ENCODE measurements at places on chromosomes 4 and X.

GRCh38 chr4:126489826-126490463, 1142.8 kb upstream of the INTU start:
- DNase-seq = no peak

- no peak for DNase-seq
These were observed 103.5 kb upstream of the SRD5A3 start for GRCh38 chr4:55242506-55242905.

DNA sequence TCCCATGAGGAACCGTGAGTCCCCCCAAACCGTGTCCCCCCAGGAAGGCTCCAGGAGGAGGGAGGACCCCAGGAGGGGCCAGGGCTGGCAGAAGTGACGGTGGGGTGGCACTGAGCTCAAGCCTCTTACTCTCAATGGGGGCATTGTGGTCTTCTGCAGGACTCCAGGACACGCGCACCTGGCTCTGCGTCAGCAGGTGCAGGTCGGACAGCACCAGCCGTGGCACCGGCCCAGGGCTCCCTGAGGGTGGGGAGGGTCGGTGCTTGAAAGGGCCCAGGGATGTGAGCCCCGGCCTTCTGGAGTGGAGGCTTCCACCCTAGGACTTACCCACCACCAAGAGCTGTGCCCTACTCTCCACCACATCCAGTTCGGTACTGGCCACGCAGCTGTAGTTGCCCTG, 18.3 kb downstream of the L1CAM start:
- no peak for DNase-seq

- no peak for DNase-seq
These were observed 9.5 kb downstream of the CTPS2 start for GRCh38 chrX:16702700-16703599.

DNA sequence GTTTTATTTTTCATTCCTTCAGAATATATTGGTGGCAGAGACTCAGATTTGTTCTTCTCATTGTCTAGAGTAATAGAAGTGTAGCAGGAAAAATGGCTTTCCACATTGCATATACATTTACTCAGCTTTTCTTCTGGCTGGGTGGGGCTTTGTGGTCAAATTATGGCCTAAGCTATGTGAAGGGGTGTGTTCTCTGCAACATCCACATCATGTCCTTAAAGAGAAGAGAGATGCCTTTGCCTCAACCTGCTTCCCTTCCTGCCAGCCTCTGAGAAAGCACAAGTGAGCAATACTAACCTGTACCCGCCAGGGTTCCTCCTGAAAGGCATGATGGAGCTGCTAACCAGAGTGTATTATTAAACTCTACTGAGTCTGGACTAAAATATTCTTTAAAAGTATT, 695.6 kb upstream of the FAM241A start:
- no peak for DNase-seq

GRCh38 chr4:915595-915994, 16.5 kb downstream of the GAK start:
- DNase-seq = peak; percentile 32

DNA sequence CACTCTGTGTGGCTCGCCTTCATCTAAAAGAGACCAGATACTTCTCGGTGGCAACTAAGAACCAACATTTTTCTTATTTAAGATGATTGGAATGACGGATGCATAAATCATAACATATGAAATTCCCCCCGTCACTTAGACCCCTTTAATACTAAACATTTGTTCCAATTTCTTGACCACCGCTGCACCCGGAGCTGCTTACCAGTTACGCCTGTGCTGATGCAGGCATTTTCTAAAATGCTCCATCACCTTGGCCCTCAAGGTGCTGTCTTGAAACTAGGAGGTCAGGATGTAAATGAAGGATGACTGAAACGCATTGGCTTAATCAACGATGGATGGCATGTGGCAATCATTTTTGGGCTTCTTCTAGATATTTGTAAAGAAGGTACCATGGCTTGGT, 130.0 kb downstream of the CPZ start:
- no peak for DNase-seq

DNA sequence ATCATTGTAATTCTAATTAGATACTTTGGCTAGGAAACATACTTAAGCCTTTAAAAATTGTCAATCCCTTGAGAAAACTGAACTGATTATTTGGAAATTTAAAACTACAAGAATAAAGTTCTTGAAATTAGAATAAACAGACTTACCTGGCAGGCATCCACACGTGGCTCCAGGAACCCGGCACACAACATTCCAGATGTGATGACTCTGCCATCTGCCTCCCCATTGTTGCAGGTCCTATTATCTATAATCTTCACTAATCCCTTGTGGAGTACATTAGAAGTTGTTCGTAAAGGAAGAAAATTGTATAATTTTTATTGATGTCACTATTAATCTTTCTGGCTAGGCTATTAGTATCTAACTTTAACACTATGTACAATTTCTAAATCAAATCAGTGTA, 16.2 kb upstream of the GNRHR start:
- DNase-seq = no peak

GRCh38 chr4:24032371-24032989, 142.6 kb upstream of the PPARGC1A start:
- no peak for DNase-seq

- no peak for DNase-seq
These were observed 387.9 kb downstream of the ARHGAP24 start for GRCh38 chr4:85862896-85863295.

GRCh38 chr4:185685804-185686203, 126.2 kb downstream of the SORBS2 start:
- no peak for DNase-seq

GRCh38 chr4:97349468-97350186, 793.6 kb downstream of the STPG2 start:
- DNase-seq = no peak

DNA sequence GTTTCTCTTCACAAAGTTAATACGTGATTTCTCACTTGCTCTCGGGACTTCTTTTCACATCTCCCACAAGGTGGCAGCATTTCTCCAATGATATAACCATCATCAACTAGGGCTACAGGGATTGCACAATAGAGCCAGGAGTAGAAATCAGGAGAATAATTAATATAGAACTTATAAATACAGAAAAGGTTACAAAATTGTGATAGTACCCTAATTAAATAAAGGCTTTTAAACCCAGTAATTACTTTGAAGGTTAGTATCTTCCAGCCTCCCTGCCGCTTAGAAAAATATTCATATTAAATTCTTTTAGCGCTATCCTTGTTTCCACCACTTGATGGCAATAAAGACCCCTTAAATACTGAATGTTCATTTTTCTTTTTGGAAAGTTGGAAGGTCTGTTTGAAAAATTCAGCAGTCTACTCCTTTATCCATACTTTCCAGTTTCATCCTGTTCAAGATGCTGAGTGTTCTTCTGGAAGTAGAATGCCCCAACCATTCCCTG, 65.8 kb downstream of the RASGEF1B start:
- DNase-seq = peak; percentile 57

DNA sequence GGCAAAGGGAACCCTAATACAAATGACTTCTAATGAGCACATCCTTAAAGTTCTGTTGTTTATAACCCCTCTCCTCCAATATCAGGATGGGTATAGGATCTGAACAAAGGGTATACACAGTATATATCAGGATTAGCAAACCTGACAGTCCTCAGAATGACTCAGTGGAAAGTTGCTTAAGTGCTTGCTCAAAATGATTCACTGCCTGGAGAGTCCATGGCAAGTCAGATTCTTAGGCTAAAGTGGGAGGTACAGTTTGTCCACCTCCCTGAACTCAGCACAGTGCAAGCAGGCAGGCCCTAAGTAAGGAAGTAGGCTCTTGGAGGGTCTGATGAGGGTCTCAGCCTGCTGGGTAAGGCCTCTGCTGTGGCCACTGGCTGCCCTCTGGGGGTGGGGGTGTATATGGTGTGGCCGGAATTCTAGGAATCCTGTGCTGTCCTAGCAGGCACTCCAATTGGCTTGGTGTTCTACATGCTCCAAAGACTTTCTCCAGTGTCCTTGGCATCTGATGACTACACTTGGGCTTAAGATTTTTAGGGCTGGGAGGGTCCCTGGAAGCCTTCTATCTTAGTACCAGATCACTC, 54.3 kb downstream of the CHRDL1 start:
- DNase-seq = peak; percentile 7

- no peak for DNase-seq
These were observed 76.0 kb upstream of the KIT start for GRCh38 chr4:54581807-54582206.

GRCh38 chr4:3205995-3206394, 43.0 kb upstream of the MSANTD1 start:
- DNase-seq = no peak

- no peak for DNase-seq
These were observed 28.1 kb downstream of the ZAR1 start for GRCh38 chr4:48518143-48518542.

GRCh38 chr4:38046727-38047489, 86.7 kb downstream of the PTTG2 start:
- peak; percentile 18 for DNase-seq

DNA sequence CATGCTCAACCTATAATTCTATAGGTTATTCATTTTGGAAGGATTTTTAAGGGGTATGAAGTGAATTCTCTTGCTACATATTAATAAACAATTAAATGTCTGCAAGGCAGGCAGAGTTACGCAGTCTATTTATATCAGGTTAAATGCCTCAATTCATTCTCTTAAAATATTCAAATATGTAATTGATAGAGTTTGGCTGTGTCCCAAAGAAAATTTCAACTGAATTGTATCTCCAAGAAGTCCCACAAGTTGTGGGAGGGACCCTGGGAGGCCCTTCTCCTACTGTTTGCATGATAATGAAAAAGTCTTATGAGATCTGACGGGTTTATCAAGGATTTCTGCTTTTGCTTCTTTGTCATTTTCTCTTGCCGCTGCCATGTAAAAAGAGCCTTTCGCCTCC, 576.1 kb downstream of the TMA16 start:
- no peak for DNase-seq

DNA sequence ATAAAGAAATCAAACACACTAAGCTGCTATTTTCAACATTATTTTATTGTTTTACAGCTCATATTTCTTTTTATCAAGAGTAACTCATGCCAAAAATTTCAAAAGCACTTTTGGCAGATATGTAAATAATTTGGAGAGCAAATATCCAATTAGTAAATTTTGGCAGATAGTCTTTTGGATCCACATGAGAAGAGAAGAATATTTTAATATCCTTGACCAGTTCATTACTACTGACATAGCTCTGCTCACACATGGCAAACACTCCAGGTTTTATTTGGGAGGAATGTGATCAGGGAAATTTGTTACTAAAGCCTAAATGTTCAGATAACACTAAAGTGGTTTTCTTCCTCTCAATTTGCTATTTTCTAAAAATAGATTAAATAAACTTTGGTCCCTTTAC, 1054.3 kb downstream of the FAT4 start:
- no peak for DNase-seq

DNA sequence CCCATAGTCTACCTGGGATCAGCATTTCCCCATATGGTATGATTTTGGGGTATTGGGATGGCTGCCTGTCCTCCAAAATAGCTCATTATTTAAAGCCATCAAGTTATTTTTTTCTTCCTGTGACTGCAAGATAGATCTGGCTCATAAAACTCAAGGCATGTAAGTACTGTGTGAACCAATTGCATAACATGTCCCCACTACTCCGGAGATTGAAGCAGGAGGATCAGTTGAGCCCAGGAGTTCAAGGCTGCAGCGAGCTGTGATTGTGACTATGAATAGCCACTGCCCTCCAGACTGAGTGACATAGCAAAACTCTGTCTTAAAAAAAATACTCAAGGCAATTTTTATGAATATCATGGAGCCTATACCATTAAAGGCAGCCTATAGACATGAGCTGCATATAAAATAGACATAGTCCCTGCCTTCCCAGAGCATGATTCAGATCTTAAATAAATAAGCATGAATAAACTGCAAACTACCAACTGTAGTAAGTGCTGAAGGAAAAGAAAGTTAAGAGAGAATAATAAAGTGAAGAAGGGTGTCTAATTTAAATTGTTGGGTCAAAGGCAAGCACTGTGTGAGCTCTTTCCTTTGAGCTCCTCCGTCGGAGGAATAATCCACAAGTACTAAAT, 16.9 kb upstream of the MMAA start:
- no peak for DNase-seq

DNA sequence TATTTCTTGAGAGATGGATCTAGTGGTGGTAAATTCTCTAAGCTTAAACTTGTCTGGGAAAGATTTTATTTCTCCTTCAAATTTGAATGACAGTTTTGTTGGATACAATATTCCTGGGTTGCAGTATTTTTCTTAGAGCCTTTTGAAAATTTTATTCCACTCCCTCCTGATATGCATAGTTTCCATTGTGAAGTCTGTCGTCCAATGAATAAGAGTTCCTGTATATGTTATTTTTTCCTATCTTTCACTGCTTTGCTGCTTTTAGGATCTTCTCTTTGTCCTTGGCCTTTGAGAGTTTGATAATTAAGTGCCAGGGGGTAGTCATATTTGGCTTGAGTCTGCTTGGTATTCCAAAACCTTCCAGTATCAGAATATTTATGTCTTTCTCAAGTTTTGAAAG, 1156.4 kb upstream of the AGA start:
- no peak for DNase-seq

- DNase-seq = no peak
These were observed 583 bp downstream of the RASL11B start for GRCh38 chr4:52862639-52863161.

- peak; percentile 100 for DNase-seq
These were observed 81.9 kb downstream of the HMGB2 start for GRCh38 chr4:173252024-173252935.

DNA sequence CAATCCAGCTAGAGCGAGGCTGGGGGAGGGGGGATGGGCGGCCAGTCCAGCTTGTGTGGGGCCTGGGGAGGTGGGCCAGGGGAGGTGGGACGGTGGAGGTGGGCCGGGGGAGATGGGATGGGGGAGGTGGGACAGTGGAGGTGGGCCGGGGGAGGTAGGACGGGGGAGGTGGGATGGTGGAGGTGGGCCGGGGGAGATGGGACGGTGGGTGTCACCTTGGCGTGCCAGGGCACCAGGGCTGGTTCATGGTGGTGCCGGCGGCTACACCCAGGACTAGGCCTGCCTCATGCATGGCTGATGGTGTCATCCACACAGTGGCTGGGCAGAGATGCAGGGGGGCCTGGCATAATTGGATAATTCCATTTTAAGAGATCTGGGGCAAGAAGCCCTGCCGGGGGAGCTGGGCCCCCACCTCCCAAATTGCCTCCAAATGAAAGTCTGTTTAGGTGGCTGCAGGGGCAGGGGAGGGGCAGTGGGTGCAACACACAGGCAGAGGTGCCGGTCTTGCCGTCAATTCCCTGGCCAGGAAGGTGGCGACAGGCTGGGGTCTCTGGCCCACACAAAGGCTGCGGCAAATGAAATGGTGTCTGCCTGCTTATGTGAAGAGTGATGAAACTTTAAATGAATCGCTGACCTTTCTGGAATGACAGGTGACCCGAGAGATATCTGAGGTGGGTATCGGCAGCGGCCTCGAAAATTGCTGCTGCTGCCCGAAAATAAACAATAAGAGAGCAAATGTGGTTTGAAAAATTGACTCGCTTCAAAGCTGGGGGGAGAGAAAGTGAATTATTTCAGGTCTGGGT, 82.1 kb downstream of the FAM53A start:
- DNase-seq = no peak

- no peak for DNase-seq
These were observed 27.2 kb downstream of the FAM199X start for GRCh38 chrX:104193485-104193884.

- DNase-seq = no peak
These were observed 136.9 kb upstream of the VCX start for GRCh38 chrX:7706032-7706431.

All from brain microvascular endothelial cell (primary cell).